ENCODE measurements at places on chromosomes 11 and 22.

DNA sequence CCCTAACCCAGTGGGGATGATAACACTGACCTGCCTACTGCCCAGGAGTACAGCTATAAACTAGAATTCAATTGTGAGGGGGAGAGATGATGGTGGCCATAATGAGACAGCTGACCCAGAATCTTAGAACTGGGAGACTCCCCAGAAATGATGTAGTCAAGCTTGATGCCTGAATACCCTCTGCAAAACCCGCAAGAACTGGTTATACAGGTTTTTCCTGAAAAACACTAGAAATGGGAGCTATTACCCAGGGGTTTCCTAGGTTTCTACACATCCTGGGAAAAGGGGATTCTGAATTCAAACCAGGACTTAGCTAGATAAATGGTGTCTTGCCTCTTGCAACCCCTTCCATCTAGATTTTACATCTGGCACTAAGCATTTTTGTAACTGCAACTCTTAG, 113.8 kb upstream of the NARS2 start:
- DNase-seq, result no peak

DNA sequence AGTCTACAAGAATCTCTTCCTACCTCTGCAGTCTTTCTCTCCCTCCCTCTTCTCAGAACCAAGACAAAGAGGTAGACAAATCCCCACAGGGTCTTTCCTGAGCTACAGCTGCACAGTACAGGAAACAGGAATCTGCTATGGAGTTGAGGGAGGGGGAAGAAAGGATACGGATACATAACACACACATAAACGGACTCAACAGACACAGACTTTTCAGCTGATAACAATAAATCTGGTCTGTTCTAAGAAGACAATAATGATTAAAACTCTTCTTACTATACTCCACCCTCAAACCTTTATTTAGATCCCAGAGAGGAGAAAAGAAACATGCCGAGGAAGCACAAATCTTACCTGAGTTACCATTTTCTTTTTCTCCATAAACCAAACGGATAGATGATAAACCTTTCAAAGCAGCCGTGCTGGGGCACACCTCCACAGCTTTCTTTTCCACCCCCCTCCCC, 122.2 kb downstream of the APOL5 start:
- no peak for DNase-seq

GRCh38 chr11:118536726-118537125, 5.7 kb downstream of the TMEM25 start:
- DNase-seq, result no peak

DNA sequence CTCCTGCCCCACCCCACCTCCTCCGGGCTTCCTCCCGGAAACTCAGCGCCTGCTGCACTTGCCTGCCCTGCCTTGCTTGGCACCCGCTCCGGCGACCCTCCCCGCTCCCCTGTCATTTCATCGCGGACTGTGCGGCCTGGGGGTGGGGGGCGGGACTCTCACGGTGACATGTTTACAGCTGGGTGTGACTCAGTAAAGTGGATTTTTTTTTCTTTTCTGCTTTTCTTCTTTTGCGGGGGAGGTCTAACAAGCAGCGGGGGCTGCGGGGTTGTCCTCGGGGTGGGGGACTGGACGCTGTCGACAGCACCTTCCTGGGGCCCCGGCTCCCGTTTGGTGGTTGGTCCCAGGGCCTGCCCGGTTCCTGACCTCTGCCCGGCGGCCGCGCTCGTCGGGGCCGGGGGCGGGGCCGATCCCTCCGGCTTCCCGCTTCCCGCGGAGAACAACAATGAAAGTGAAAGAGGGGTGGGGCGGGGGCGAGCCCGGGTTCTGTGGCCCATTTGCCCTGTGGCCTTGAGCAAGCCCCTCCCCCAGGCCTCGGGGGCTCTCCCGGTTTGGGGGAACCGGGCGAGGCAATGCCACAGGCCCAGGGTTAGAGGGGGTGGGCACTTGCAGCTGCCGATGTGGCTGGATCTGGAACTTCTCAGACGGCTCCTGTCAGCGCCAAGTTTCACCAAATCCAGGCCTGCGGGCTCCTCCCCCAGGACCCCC, 975 bp upstream of the MDK start:
- DNase-seq, result peak; percentile 89
